Glutamatergic neuron (in vitro differentiated cells): ENCODE measurements at places on chromosomes 12 and 14. TPM values are rescaled to one million over a fixed set of nuclear protein-coding genes. Genes with fewer than 3 reads are reported as not detected.

Gene MMP19
- not detected for total RNA-seq

Gene KRT2
- not detected for total RNA-seq

Gene DLST
- 114 TPM for total RNA-seq

Gene PRB2
- not detected for total RNA-seq

Gene TMTC2
- 99.3 TPM for total RNA-seq

Gene FLRT2
- total RNA-seq = 69.6 TPM

Gene PLEKHG7
- total RNA-seq = not detected

Gene GYS2
- not detected for total RNA-seq

Gene REP15
- 1.6 TPM for total RNA-seq

Gene PTGER2
- not detected for total RNA-seq

Gene CYP27B1
- total RNA-seq = 1.7 TPM

Gene C14orf39
- total RNA-seq = 1.4 TPM

GRCh38 chr12:118025168-118025567 lies 8.7 kb downstream of the RFC5 start:
- no peak for DNase-seq

DNA sequence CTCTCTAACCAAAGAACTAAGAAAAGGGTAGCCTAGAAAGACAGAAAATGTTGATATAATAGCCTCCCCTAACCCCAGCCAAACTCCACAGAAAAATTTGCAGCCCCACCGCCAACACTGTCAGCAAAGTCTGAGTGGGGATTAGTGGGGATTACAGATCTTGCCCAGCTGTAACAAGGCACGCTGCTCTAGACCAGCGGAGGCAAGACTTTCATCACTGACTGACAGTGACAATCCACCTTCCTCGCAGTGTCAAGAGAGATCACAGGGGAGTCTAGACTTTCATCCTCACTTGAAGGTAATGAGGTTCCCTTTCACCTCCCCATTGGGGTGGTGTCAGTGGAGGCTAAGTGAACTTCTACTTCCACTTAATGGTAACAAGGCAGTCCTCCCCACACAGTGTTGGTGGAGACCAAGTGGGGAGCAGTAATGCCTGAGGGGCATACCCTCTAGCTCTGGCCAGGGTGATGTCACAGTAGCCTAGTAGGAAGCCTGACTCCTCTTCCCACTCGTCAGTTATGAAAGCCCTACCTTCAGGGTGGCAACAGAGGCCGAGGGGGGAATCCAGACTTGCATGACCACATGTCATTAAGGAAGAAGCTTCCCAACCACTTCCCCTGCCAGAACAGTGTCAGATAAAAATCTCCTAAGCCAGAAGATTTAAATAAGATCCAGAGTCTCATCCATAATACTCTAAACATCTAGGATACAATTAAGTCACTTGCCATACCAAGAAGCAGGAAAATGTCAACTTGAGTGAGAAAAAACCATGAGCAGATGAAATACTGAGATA lies 91.7 kb upstream of the RASSF8 start:
- no peak for DNase-seq

DNA sequence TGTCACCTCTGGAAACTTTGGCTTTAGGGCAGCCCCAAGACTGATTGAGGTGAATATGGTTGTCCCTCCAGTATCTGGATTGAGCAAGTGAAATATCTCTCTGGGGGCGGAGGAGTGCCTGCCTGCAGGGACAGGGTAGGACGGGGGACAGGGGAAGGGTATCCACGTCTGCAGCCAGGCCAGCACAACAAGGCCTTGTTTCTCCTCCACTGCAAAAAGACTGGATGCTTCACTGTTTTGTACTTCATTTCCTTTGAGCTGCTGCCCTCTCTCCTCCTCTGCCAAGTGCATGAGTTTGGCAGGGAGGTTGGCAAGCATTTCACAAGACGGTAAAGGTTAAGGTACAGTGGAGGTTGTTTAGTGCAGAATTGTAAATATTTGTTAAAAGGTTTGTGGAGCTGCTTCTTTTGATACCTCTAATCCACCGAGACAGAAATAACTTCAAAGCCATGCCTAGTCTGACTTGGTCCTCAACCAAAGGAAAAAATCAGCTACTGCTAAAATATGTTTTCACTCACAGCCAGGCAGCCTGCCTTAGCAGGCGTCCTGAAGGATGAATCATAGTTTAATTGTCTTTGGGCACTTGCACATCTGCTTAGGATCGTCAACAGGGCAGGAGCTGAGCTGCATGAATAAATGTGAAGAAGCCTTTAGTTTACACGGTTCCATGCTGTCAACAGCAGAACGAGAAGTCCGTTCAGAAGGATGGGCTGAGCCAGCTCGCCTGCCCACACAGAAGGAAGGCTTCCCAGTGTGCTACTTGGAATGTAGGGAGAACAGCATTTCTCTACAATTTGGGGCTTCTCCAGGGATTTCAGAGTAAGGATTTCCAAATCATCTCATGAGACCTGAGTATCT lies 269.7 kb downstream of the TTC6 start:
- DNase-seq = no peak

- no peak for DNase-seq
Observed at GRCh38 chr14:60963761-60964160, 17.1 kb downstream of the TRMT5 start.

DNA sequence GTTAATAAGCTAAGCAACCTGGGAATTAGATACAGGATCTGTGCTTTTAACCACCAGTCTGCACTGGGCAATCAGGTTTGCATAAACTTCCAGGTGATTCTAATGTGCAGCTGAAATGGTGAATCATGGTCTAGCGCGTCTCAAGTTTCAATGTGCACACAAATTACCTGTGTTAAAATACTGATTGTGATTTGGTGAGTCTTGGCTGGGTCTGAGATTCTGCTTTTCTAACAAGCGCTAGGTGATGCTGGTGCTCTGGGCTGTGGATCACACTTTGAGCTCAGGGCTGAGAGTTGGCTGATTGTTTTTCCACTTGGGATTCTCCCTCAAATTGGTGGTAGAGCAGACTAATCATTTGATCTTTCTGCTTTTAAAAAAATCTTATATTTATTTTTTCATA lies 124.8 kb downstream of the C12orf75 start:
- DNase-seq = no peak

- no peak for DNase-seq
Observed at GRCh38 chr12:102757882-102758226, 159.2 kb downstream of the PAH start.

GRCh38 chr14:75289840-75290388 lies 11.3 kb downstream of the FOS start:
- DNase-seq = no peak

DNA sequence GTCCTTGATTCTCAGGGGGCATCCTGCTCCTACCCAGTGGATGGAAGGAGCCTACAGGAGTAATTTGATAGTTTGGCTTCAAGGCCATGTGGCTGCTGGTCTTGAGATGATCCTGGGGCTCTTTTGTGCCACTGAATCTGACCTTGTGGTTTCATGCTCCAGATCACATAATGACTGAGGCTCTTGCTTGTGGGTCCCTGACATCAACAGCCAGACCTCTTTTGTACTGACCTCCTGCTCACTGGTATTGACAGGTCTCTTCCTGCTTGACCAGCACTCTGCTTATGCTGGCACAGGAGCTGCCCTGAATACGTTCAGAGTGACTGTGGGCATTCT lies 23.2 kb upstream of the JPH4 start:
- DNase-seq = no peak

DNA sequence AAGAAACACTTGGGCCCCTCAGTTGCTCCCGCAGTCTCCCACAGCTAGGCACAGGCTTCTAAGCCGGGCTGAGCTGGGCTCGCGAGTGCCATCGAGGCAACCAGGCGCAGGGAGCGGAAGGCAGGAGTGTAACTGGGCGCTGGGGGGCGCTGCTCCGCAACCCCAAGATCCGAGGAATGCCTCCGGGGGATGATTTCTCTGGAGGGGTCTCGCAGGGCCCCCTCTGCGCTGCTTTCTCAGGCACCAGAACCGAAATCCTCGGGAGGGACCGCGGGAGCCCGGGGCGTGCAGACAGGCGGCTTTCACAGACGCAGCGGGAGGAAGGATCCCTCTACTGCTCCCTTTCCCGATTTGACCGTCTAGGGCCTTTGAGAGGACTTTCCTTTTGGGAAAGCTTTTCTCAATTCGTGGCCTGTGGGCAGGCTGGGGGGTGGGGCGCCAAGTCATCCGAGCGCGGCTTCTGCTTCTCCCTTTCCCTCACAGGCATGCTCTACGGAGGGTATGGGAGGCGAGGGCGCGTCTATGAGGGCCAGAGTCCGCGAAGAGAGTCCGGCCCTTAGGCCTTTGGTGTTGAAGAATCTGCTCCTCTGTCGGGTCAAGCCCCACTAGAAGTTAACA lies 4.3 kb upstream of the NKX2-1 start:
- no peak for DNase-seq

GRCh38 chr12:69966409-69966808 lies 141.4 kb downstream of the MYRFL start:
- DNase-seq = no peak

DNA sequence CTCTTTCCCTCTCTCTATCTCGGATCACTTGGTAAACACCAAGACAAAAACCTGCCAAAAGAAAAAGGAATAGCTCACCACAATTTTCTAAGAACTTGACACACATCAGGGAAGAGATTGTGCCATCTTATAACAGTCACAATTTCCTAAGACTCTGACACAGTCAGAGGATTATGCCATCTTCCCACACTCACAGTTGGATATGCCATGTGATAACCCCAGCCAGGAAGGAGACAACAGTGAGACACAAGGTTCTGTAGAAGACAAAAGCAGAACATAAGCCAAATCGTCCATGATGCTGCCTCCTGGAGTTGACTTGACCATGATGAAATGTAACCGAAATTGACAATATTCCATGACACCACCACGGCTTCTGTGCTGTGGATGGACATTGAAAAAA lies 2.8 kb upstream of the CLEC9A start:
- no peak for DNase-seq

GRCh38 chr14:97442363-97442762 lies 645.2 kb downstream of the VRK1 start:
- DNase-seq = no peak

GRCh38 chr12:56029166-56029519 lies 8.3 kb downstream of the IKZF4 start:
- no peak for DNase-seq

DNA sequence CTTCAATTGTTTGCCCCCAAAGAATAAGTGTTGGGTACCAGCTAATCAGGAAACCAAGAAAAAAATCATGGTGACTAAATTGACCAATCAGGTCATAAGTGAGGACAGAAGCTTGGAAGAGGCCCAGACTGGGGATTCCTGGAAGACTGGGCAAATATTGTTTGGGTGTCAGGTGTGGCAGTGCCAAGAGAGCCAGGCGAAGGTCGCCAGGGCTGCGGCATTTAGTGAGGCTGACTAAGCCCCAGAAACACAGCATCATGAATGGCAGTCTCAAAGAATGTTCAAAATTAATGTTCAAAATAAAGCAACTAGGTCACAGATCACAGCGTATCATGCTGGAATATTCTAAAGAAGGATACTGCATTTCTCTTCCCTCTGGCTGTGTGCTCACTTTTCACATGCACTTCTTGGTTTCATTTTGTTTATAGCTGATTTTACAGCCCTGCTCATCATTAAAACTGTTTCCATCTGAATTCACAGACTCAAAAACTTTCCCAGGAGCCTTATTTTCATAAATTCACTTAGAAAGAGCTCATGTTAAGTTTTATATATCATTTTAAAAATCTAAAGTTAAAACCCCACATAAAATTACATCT lies 85.3 kb upstream of the OVCH1 start:
- DNase-seq = no peak

GRCh38 chr14:104682107-104682593 lies 7.3 kb upstream of the INF2 start:
- DNase-seq = no peak

- no peak for DNase-seq
Observed at GRCh38 chr12:80116735-80117134, 17.4 kb downstream of the OTOGL start.

- DNase-seq = no peak
Observed at GRCh38 chr12:76152181-76152807, 67.8 kb upstream of the NAP1L1 start.

DNA sequence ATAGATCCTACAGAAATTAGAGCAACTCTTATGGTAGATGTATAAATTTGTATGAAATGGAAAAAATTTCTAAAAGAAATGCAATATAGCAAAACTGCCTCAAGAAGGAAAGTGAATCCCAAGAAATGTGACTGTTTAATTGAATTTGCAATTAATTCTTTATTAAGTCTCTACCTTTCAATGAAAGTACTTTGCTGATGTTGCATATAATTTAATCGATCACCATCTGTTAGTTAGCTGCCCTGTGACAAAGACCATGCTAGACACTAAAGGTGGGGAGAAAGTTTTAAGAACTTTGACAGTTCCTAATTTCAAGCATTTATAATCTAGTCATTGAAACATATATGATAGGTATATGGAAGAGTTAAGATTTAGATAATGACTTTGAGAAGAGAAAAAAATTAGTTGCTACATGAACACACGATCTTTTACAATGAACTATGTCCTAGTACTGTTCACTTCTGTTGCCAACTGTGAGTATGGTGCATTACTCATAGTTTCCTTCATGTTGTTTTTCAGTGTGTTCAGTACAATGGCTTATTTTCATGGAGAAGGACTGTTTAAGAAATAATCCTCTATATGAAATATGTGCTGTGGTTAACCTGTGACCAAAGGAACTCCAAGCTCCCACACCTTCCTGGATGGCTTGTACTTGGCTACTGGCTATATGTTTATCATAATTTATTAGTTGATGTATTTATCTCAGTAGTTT lies 128.4 kb downstream of the METTL25 start:
- DNase-seq = no peak

- no peak for DNase-seq
Observed at GRCh38 chr12:125528281-125528680, 463.0 kb downstream of the AACS start.

GRCh38 chr12:64122995-64123394 lies 99.1 kb downstream of the KICS2 start:
- no peak for DNase-seq

GRCh38 chr12:6752167-6752920 lies 597 bp downstream of the MLF2 start:
- DNase-seq = peak; percentile 54

- DNase-seq = no peak
Observed at GRCh38 chr12:102197789-102198188, at the start of gene PMCH. TSS of gene PMCH (minus strand) at chr12:102197833. CDS start at chr12:102197770, 63 bp downstream.

- no peak for DNase-seq
Observed at GRCh38 chr12:954741-955140, 5.2 kb upstream of the RAD52 start.

- no peak for DNase-seq
Observed at GRCh38 chr12:102522768-102523167, 42.4 kb upstream of the IGF1 start.

GRCh38 chr12:57227315-57228115 lies 2.0 kb upstream of the SHMT2 start:
- no peak for DNase-seq

- DNase-seq = peak; percentile 30
Observed at GRCh38 chr12:121717041-121717699, 4.6 kb downstream of the TMEM120B start.

DNA sequence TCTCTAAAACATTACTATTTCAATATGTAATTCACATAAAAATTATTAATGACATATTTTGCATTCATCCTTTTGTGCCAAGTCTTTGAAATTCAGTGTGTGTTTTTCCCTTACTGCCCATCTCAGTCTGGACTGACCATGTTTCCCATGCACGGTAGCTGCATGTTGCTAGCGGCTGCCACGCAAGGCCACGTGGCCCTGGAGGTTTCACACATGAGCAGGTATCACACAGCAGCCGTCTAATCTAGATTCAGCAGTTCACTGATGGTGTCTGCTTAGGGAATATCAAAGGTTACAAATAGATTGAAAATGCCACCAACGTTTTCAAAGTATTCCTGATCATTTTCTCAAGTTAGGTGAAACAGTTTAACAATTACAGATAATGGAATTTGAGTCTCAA lies 234.8 kb upstream of the FKBP4 start:
- DNase-seq = no peak

- no peak for DNase-seq
Observed at GRCh38 chr12:39692258-39692853, 72.8 kb upstream of the ABCD2 start.
